ENCODE measurements at places on chromosomes 5 and 9.

DNA sequence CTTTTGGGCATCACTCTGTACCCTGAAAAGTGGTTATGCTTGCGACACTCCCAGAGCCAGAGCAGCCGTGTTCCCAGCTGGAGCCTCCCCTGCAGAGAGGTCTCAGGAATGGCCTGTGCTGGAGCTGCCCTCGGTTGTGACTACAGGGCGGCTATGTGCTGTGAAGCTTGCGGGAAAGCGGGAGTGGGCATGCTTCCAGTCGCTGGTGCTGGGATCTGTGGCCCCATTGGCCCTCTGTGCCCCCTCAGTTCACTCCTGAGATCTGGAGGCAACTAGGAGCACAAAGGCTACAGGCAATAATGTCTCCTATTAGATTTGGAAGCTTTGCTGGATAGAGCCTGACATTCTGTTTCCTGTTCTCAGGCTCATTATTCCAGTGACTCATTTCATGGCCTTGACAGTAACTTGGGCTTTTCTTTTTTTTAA, 56.9 kb downstream of the GPR107 start:
- peak; percentile 19 for DNase-seq

- peak; percentile 24 for DNase-seq
These were observed 32.0 kb upstream of the PANK3 start for GRCh38 chr5:168611165-168611564.

- DNase-seq, result no peak
These were observed 53.8 kb downstream of the MRPL36 start for GRCh38 chr5:1745796-1746370.

- no peak for DNase-seq
These were observed 237.4 kb downstream of the NR3C1 start for GRCh38 chr5:143166090-143166489.

GRCh38 chr9:81822301-81822865, 105.8 kb upstream of the SPATA31D4 start:
- no peak for DNase-seq

DNA sequence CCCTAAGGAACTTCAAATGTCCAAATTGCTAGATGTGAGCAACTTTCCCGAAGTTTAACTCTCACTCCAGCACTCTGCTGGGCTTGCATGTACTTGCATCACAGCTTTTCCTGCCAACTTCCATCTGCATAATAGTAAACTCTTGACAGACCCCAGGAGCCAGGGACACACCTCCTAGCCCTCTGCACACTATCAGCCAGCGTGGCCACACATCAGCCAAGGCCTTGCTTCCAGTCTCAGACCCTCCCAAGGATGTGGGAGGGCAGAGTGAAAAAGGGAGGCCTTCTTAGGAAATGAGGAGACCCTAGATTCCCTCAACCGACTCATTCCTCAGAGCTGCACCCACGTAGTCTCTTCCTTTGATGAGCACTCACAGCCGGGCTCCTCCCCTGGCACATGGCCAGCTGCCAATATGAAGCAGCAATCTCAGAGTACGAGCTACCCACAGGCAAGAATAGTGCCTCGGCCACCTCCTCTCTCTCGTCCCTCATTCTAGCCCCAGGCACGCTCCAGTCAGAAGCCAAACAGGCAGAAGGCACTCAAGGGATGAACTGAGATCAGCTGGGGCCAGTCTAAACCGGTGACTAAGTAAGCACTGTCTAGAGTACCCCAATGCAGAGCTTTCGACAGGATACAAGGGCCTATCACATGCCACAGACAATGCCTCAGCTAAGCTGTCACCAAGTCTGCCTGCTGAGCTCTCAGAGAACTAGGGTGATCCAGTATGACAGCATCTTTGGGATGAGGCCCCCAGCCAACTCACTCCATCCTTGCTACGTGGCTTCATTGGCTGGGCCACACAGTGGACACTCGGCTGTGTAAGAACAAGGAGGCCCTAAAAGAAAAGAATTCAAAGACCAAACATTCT, 2.3 kb downstream of the P4HA2 start:
- peak; percentile 83 for DNase-seq

DNA sequence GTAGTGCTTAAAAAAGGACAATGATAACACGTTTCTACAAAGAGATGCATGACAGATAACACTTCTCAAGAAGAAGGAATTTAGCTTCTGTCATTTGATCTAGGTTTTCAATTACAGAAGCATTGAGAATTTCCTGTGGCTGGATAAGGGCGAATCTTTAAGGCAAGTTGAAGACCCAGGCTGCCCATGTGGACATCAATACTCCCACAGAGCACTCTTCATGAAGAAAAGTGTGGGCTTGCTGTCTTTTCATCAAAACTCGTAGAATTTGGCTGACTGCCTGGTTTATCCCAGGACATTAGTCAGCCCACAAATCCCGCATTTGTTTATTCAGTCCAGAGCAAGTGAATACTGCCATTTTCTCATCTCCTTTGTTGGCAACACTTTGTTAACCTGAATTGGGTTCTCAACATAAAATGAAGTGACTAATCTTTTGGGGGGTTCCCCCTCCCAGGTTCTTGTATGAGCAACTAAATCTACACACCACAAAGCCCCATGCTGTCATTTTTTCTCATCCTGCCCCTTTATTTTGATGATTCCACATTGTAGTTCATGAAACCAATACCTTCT, 43.4 kb upstream of the CDKN2B start:
- DNase-seq, result peak; percentile 99

GRCh38 chr5:179406031-179406961, 61.0 kb upstream of the ADAMTS2 start:
- peak; percentile 27 for DNase-seq

DNA sequence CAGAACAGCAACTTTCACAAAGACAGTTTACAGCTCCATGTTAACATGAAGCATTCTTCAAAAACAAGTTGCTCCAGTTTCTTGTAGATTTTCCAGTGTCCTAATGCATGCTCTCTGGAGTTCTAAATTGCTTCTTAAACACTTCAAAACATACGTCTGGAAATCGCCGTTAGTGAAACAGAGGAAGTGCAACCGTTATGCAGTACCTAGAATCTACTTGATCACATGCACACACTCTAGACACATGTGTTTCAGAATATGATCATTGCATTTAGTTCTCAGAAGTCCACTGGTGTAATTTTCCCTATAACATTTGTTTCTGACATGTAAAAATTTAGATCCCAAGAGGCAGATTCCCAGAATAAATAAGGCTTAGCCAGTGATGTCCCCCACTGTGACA, 41.1 kb upstream of the RUFY1 start:
- no peak for DNase-seq

DNA sequence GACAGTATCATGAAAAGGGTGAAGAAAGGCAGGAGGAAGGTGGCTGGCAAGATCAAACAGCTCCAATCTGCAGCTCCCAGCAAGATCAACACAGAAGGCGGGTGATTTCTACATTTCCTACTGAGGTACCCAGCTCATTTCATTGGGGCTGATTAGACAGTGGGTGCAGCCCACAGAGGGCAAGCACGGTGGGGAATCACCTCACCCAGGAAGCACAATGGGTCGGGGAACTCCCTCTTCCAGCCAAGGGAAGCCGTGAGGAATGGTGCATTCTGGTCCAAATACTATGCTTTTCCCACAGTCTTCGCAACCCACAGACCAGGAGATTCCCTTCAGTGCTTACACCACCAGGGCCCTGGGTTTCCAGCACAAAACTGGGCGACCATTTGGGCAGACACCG, 66.8 kb downstream of the CAMSAP1 start:
- DNase-seq, result no peak

DNA sequence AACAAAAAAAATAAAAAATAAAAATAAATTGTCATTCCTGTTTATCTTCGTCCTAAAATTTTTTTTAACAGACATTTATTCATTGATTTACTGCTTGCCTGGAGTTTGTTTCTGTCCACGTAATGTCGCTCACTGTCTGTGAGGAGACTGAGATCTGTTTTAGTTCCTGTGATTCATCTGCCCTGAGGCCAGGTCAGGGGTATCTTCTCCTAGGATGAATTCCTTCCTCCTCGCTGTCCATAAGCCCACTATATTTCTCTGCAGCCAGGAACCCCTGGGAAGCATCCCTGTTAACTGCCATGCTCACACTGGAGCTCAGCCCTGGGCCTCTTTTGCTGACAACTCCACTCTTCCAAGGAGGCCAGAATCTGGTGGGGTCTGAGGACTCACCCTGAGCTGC, 682.0 kb downstream of the MTRR start:
- DNase-seq, result no peak

DNA sequence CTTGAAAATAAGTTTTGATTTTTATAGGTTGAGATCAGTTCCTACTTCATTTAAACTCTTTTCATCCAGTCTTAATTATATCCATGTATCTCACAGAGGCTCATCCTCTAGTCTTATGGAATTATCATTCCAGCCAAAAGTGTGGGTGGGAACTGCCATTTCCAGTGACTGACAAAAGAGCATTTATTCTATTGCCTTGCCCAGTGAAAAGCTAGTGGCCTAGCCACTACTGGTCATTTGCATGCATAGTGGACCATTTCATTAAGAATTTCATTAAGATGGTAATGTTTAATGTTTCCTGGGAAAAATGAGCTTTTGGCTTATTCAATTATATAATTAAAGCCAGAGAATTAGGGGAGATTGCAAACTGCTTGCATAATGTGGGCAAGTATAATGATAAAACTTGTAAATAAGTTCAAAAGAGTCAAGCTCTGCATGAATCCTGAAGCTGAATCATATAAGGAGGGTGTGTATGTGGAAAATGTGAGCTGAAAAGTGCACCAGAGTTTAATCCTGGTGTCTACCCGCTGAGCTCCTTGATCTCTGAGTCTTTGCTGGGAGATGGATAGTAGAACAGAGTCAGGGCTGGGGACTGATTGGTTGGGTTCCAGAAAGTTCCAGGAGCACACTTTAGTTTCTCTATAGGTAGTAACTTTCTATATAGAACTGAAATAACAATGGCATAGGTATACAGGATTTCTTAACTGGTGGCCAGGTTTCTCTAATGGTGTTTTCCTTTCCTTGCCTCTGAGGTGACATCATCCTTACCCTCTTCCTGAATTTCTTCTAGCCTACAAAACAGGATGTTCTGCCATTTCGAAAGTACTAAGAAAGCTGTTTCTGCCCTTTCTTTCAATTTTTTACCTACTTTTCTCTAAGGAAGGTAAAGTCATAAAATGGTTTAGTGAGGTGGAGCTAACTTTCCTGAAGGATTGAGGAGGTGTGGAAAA, 78.5 kb downstream of the KIF4B start:
- no peak for DNase-seq

GRCh38 chr9:89562186-89562814, 42.5 kb upstream of the GADD45G start:
- peak; percentile 24 for DNase-seq

DNA sequence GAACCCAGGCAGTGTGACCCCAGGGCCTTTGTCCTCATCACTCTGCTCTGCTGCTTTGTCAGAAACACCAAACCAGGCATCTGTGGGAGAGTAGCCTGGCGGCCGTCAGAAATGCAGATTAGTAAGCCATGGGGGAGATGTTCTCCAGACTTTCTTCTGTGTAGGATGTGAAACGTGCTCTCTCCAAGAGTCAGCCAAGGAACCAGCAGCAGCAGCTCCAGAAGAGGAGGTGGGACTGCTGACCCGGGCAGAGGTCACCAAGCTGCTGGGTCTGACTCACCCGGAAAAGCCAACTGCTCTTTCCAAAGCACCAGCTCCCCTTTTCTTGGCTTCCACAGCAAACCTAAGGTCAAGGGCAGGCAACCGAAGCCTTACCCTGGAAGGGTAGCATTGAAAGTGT, 14.4 kb upstream of the ABLIM3 start:
- DNase-seq, result no peak

DNA sequence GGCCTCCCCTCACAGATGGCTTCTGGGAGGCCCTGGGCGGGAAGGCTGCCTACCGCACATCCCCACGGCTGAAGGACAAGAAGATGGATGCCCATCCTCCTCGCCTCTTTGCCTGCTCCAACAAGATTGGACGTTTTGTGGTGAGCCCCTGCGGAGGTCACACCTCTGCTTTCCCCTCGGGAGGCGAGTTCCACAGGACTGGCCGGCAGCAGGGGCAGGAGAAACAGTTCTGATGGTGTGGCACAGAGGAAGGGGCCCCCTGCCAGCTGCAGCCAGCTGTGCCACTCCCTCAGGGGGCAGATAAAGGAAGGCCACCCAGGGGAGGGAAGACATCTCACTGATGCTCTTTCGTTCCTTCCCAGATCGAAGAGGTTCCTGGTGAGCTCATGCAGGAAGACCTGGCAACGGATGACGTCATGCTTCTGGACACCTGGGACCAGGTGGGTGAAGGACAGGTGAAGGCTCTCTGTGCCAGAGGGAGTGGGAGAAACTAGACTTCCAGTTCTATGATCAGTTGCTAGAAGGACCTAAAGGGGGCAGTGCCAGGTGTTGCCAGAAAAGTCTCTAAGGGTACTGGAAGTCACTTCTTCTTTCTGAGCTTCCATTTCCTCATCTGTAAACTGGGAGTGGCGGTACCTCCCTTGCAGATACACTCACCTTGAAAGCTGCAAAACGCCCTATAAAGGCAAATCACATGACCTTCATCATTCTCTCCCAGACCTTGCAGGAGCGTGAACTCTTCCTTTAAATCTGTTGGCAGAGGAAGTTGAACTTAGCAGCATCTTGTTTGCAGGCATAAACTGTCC, 41.0 kb downstream of the STOM start:
- DNase-seq, result no peak

GRCh38 chr5:57299986-57300385, 126.1 kb downstream of the GPBP1 start:
- DNase-seq, result no peak

DNA sequence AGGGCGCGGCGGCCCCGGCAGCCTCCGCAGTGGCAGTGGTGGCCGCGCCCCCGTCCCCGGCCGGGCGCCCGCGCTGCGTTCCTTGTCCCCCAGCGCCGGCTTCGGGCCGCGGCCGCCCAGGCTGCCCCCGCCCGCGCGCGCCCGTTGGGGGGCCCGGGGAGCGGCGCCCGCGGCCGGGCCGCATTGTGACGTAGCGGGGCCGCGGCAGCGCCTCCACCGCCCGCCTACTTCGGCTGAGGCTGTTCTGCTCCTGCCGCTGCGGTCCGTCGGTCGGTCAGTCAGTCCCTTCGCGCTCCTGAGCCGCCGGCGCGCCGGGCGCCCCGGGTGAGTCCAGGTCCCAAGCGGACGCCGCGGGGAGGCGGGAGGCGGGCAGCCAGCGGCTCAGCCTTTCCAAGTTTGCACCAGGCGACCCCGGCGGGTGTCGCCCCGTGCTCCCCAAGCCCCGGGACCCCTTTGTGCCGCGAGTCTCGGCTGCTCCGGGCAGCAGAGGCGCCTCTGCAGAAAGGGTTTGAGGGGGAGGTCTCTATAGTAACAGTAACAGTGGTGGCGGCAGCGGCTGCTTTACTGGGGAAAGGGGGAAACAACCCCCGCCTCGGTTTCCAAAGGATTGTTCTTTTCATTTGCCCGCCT, at the start of gene SNCAIP:
TSS of gene SNCAIP (plus strand) at position 277 of the 630 bp plus-strand sequence. CDS start 78,898 bp downstream, outside the sequence.
- no peak for DNase-seq

DNA sequence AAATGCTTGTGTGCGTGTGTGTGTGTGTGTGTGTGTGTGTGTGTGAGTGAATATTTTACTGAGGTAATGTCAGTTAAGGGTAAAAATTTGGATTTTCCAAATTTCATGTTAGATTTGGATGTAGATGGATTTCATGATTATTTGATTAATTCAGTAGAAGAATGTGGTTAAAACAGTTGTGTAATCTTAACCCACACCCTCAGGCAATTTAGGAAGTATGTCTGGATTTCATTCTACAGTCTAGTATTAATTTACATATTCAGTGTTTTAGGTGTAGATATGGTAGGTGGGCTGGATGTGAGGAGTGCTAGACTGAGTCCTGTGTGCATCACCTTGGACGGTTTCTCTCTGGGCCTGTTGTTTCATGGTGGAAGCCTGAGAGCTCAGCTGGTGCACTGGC, 99.1 kb upstream of the CKMT2 start:
- DNase-seq, result no peak

Measured in brain microvascular endothelial cell (primary cell).